ENCODE measurements at places on chromosomes 2 and 18.

DNA sequence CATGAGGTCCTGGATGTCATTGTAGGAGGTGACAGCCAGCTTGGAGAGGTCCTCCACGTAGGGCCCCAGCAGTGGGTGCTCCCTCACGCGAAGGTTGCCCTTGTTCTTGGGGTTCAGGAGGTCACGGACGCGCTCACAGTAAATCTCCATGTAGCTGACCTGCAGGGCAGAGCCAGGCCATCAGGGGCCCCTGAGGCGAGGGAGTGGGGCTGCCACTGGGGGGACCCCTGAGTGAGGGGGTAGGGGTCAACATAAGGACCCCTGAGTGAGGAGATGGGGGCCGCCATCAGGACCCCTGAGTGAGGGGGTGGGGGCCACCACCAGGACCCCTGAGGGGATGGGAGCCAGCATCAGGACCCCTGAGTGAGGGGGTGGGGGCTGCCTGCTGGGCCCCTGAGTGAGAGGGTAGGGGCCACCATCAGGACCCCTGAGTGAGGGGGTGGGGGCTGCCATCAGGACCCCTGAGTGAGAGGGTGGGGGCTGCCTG is 33.6 kb downstream of the KIF1A start:
- no peak for DNase-seq

DNA sequence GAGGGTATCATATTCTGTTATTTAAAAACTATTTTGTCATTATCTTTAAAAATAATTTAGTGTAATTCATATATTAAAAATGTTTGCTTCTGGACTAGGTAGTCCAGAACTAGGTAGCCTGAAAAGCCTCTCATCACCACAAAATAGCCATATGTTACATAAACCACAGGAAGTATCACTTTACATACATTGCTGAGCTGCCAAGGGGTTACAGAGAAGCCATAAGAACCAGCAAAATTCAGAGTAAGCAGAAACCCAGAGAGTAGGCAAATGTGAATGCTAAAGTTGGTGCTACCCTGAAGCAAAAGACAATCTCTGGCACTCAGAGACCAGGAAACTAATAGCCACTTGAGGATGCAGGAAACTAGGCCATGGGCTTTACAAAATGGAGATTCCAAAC is 60.9 kb downstream of the LOXHD1 start:
- no peak for DNase-seq

DNA sequence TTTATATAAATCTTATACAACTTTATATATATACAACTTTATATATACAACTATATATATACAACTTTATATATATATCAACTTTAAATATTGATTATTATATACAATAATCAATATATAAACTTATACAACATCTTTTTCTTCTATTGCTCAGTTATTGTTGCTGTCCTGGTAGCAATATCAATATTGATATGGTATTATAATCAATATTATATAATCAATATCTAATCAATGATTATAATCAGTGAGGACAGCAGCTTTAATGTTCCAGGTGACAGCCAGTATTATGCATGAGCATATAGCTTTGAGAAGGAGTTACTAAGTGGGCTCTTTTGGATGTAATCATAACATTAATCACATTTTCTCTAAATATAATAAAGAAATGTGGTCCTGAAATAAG is 242.3 kb upstream of the SOX11 start:
- DNase-seq = no peak

DNA sequence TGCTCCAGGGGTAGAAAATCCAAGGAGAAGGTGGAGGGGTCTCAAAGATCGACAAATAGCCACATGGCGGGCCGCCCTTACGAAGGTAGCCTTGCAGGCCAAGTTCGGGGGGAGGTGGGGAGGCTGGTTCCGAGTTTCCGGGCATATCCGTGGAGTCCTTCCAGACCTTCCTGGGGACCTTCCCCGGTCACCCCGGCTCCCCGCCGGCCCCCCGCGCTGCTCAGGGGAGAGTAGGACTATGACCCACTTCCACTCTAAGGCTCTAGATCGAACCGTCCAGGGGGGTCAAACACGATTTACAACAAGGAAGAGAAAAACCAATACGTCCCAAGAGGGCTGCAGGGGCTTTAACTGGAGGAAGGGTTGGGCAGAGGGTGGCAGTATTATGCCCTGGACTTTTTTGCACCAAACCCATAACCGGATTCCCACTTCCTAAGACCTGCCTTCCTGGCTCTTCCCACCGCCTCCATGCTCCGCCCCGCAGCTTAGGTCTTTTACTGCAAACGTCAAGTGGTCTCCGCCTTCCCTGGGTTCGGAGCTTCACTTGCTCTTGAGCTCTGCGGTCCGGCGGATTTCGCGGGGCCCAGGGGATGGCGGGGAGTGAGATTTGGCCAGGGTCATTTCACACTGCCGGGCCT is 779 bp upstream of the LYPD6 start:
- DNase-seq = peak; percentile 62

- no peak for DNase-seq
These were observed 163.1 kb upstream of the RGPD4 start for GRCh38 chr2:107663632-107664031.

GRCh38 chr2:138455691-138456090 is 45.9 kb upstream of the SPOPL start:
- DNase-seq = no peak

GRCh38 chr18:49563130-49563540 is 1.3 kb downstream of the LIPG start:
- DNase-seq = no peak

DNA sequence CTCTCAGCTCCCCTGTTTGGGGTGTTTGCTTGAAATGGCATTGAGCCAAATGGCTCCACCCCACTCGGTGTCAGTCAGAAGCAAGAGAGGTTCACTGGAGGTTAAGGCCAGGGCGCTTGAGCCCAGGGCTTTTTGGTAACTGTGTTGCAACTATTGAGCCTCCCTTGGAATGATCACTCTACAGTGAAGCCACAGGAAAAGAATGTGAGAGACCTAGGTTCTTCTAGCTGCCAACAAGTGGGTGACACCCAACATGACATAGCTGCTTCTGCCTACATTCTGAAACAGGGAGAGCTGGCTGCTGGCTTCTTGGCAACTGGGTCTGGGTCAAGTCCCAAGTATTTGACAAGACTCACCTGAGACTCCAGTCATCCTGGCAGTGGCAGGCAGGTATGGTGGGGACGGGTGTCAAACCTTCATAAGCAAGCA is 7.1 kb upstream of the GRHL1 start:
- no peak for DNase-seq

GRCh38 chr2:46067501-46068305 is 229.5 kb upstream of the EPAS1 start:
- DNase-seq = no peak

DNA sequence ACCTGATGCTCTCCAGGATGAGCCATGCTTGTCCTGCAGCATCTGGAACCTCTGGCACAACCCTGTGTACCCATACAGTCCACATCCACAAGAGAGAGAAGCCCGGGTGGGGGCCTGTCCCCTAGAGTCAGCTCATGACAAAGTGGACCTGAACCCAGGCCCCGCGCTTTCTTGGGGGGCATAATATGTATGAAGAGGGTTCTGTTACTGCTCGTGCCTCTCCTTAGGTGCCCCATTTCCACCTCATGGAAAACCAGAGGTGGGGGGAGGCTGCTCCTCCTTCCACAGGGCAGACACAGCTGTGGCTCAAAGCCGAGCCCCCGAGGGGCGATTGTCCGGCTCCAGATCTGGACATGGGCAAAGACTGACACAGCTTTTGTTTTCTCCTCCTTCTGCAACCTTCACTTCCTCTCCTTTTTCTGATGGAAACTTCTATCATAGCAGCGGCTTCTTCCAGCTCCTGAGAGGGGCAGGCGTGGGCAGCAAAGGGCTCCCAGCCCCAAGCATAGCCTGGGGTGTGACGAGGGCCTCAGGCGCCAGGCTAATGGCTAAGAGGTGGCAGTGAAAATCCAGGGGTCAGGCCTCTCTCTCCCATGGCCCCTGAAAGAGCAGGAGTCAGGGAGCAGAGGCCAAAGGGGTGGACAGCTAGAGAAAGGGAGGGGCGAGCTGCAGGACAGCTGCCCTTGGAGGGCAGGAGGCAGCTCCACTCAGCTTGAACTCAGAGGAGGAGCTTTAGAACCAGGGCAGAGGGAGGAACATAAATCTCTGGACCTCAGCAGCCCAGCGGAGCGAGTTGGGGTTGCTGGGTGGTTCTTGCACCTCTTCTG is 155.5 kb downstream of the ZFP36L2 start:
- DNase-seq = no peak

GRCh38 chr2:133489641-133490410 is 78.4 kb downstream of the NCKAP5 start:
- no peak for DNase-seq

DNA sequence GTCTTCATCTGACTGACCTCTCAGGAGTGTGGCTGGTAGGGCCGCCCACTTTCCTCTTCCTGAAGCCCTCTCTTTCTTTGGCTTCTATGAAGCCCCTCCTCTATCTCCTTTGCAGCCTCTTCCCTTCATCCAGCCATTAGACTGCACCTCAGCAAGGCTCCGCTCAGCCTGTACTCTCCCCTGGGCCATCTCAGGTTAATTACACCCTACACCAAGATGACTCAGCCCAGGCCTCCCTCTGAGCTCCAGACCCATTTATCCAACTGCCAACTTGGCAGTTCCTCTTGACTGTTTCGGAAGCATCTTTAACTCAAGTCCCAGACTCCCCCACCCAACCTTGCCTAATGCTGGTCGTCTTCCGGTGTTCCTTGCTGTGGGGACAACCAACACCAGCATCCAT is 5.8 kb upstream of the WNT6 start:
- no peak for DNase-seq

- peak; percentile 77 for DNase-seq
These were observed 99.7 kb upstream of the CELF4 start for GRCh38 chr18:37665346-37665745.

DNA sequence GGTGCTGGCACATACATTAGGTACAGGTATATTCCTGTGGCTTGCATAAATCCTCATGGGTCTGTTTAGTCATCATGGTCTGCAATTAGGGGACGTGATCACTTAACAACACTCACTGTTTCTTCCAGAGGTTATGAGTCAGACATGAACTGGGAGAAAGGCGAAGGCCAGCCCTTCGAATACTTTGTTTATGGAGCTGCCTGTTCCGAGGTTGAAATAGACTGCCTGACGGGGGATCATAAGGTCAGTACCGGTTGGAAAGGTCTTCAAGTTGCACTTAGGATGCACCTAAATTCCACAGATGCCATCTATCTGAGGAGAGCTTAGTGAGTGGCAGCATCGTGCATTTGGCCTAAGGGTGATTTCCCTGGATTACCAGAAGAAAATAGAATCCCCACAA is 76.9 kb downstream of the AOX1 start:
- DNase-seq = no peak

GRCh38 chr2:203694191-203694590 is 12.2 kb upstream of the CD28 start:
- DNase-seq = no peak

- DNase-seq = no peak
These were observed 51.7 kb downstream of the ARMC9 start for GRCh38 chr2:231250146-231250545.

- DNase-seq = no peak
These were observed 120.0 kb downstream of the DOCK10 start for GRCh38 chr2:224922142-224922727.

DNA sequence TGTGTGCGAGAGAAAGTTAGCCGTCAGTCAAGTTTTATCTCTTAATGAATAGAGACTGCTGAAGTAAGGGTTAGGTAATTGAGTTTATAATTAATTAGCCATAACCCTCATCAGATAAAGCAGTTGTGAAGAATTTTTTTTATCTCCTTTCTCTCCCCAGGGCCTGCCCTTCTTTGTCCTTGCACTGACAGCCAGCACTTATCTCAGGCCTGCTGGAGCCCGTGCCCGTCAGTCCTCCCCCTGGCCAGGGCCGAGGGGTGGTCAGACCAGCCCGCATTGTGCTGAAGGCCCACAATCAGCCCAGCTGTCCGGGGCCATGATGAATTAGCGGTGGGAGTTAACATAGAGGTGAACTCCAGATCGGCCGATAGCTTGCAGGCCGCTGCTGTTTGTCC is 315.7 kb downstream of the GBX2 start:
- DNase-seq = no peak

GRCh38 chr18:25456334-25457010 is 104.5 kb upstream of the ZNF521 start:
- DNase-seq = no peak

DNA sequence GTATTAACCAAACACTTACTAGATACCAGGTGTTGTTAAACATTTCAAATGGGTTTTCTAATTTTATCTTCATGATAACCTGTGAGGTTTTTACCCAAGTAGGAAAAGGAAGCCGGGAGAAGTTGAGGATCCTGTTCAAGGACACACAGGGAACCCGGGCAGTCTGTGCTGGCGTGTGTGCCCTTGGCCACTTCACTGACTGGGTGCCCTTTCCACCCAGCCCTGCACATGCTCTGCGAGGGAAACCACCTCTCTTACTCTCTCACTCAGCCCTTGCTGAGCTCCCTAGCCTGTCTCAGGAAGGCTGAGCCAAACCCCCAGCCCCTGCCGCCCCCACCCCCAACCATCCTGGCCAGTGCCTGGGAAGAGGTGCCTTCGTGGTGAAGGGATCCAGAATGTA is 51.8 kb downstream of the TEX44 start:
- no peak for DNase-seq

- no peak for DNase-seq
These were observed 202.1 kb downstream of the CTIF start for GRCh38 chr18:48740851-48741485.

DNA sequence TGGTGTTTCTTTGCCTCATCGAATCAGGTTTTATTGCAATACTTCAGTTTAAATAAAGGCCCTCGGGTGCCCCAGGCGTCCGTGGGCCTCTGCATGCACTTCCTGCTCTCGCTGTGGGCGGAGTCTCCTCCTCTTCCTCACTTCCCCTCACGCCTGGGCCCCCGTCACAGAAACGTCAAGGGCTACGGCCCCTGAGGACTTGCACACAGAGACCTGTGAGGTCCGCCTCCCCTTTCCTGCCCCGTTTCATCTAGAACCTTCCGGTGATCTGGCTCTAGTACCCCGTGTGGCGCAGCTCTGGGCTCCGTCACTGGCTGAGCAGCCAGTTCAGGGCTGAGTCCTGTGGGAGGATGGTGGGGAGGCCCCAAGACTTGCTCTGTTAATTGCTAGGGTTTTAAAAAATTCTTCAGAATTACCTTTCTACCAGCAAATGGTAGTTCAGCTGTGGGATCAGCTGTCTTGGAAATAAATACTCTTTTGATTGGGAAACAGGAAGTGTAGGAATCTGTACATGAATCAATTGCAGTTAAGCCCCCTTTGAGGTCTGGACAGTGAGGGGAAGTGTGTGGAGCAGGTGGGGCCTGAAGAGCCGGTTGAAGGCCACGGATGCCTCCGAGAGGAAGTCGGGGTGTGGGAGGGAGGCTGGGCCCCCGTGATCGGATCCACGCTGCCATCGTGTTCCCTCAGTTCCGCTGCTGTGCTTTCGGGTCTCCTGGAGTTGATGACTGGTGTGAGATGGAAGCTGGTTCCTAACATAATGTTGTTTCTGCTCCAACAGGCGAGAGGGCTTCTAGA is 10.2 kb downstream of the NFATC1 start:
- DNase-seq = no peak

- no peak for DNase-seq
These were observed 60.8 kb downstream of the RHOB start for GRCh38 chr2:20507711-20508110.
